ENCODE measurements at places on chromosomes 6 and 20. TPM values are rescaled to one million over a fixed set of nuclear protein-coding genes. Genes with fewer than 3 reads are reported as not detected.

DNA sequence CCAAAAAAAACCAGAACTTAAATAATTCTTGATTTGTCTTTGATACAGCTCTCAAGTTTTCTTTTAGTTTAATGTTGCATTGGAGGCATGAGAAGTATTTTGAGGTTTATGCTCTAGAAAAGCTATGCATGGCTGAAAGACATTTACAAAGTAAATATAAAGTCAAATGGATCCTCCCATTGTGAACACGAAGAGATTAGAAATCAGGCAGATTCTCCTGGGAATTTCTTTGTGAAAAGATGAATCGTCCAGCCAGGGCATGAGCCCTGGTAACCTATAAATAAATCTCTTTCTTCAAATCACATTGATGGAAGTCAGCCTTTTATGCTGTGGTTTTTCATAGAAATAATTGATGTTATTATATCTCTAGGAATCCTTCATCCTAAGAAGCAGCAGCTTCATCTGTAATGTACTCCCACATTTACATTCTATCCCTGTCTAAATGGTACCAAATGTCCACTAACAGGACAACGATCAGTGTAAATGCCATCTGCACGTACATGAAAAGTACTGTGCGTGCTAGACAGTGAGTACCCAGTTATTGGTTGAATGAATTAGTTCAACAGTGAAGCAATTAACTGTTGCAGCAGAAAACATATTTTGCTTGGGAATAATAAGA is 143.6 kb downstream of the ALDH8A1 start:
- DNase-seq, result no peak

GRCh38 chr6:134727081-134727480 is 222.8 kb downstream of the ALDH8A1 start:
- no peak for DNase-seq

DNA sequence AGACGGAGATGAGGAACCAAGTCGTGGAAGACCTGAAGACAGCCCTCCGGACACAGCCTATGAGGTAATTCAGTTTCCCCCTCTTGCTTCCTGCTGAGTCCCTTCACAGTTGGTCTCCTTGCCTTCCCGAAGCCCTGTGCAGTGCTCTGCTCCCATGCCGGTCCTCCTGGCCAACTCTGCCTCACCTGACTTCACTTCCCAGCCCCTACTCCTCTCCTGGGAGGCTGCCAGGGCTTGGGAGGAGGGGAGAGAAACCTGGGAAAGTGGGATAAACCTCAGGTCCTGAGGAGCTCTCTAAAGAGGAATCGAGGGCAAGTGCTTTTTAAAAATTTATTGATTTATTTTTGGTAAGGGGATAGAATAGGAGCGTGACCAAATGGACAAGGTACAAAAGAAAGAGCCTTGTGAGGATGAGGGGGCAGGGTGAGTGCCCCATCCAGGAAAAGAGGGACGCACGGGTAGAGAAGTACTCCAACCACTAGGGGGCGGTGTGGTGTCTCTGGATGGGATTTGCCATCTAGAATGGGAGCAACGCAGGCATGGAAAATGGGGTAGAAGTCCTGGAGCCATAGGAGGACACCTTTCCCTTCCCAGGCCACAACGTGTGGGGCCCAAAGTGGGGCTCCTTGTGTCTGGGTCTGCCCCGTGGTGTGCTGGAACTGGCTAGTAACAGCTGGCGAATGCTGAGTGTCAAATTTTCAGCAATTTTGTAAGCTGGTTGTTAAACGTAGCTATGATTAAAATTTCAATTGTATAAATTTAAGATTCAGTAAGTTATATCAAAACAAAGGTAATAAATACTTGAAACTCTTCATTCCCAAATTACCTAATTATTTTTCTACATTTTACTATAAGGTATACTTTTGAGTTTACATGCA is 69.0 kb downstream of the MOCS1 start:
- peak; percentile 74 for DNase-seq

DNA sequence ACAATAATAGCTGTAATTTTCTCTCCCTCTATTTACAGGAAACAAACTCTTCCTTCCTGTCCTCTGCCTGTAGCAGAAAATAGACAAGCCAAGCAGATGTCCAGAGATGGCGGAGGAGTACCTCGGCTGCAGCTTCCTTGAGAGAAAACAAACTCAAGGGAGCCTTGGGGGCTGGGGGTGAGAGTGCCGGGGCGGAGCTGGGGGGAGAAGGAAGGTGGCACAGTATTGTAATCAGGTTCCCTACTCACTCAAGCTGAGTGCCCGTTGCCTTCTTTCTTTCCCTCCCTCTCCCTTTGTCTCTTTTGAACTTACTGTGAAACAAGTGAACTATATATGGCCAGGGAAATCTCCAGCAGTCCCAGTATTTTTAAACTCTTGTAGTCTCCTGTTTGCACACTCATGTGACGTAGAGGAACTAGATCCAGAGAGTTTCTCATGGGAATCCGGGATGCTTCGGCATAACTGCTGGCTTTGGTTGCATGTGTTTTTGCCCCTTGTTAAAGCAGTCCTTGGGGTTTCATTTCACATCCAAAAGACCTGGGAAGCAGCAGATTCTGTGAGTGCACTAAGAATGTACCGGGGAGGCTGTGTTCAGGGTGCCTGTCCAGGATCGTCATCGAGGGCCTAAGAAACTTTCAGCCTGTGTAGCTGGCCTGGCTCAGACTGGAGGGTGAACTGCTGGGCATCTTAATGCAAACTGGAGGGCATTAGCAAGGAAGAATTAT is 44.6 kb upstream of the HDDC2 start:
- DNase-seq, result no peak

- DNase-seq, result no peak
Measured at GRCh38 chr6:84243240-84243639, 15.8 kb upstream of the CEP162 start.

DNA sequence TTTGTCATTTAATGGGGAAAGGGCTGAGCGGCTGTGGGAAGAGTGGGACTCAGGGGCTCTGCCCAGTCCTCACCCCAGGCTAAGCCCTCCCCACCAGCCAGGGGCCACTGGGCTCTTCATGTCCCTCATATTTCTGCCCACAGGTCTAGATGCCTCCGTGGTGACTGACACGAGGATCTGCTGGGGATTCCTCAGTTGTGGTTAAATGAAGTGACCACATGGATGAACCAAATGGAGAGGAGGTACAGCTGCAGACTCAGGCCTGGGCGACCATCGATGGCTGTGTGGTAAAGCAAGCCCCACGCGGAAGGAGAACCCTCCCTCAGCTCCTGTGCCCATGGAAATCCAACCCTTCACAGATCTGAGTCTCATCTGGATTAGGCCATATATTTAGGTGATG is 29.4 kb downstream of the RAET1L start:
- DNase-seq, result no peak

DNA sequence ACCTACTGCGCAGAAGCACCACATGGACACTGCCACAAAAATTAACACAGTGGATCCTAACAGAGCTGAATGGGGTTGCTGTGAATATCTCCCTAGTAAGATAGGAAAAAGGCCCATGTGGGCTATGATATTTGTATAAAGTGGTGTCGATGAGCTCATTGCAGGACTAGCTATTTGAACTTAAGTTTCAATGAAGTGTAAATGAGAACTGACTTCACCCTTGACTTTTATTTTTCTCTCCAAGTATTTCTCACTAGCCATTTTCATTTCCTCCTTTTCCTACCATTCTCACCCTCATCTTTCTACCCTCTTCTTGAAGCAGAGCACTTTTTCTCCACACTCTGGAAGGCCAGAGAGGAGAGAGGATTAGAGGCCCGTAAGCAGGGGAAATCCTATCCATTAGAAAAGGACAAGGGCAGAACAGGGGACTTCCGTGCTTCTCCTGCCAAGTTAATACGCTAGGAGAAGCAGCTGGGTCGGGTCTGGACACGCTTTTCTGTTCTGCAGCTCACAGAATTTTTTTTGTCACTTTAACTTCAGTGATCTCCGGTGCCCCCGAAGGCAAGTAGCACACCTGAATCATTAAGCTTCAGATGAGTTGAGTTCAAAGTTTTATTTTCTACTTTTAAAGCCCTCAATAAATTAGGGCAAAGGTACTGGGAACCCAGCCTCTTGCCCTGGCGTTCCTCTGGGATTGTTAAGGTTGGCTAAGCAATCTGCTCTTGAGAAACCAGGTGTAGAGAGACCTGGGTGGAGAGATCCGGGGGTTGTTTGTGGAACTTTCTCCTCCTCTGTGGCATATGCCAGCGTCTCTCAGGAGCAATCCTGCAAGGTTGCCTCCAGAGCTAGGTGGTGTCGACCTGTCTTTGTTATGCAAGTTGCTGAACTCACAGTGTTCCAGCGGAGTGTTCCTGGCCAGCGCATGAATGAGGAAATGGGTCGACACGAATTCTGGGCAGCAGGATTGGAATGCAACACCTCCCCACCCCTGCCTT is 56.2 kb upstream of the ARID1B start:
- peak; percentile 53 for DNase-seq

DNA sequence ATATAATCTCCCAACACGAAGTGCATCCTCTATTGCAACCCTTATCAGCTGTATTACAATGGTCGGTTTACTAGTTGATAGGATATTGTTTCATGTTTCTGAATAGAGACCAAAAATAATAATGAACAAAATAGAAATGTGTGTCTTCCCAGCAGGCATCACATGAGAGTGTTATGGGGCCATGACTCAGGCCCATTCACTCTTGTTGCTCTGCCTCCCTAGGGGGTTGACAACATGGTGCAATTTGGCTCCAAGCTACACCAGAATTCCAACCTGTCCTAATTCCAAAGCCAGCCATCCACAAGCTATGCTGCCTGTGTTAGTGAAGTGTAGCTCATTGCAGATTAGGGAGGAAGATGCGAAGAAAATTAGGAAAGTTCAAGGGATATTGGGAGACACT is 13.1 kb upstream of the SAYSD1 start:
- no peak for DNase-seq

DNA sequence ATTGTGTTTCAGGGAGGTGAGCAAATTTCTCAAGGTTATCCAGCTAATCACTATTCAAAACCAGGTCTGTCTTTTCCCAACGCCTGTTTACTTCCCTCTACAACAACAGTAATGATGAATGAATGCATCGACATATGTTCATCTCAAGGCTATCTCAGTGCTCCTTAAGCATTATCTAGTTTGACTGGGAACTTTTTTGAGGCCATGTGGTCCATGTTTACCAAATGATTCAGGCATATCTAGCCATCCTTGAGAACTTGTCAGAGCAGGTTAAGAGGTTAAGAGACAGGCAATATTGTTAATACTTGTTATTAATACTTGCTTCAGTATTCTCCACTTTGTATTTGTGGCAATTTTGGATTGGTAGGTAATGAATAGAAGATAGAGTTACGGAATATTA is 1038.4 kb upstream of the FLRT3 start:
- no peak for DNase-seq

- DNase-seq, result no peak
Measured at GRCh38 chr6:26358511-26358981, 6.5 kb upstream of the BTN3A2 start.

GRCh38 chr6:2396846-2397630 is 151.6 kb upstream of the GMDS start:
- DNase-seq, result peak; percentile 58

DNA sequence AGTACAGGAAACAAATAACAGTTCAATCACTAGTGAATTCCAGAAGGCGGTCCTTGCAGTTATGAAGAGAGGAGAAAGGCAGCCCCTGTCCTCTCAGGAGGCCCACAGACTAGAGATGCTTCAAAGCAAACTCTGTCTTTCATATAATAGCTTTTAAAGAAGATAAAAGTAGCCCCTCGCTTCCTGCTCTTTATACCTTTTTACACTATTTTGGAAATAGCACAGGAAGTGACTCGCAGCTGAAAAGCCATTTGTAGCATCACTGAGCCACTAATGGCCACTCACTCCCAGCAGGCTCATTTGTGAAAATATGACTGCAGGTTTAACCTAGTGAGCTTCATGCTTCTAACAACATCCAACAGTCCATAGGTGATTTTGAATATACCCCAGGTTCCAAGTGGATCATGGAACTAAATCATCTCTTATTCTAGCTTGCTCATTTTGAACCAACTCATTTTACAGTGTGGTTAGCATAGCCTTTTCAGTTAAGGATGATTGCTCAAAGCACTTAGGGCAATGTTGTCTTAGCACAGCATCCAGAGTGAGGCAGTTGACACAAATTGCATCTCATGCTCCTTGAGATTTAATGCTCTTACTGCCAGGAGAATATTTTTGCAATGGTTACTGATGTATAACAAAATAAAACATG is 136.0 kb upstream of the NRSN1 start:
- DNase-seq, result no peak

GRCh38 chr6:44074813-44075646 is 52.2 kb downstream of the MRPL14 start:
- DNase-seq, result no peak

GRCh38 chr6:95923518-95923917 is 92.3 kb upstream of the FUT9 start:
- no peak for DNase-seq

The OPRL1 gene
- total RNA-seq, result 2.3 TPM

The LY6G6F gene
- total RNA-seq, result not detected

The SAMD5 gene
- total RNA-seq, result 13.5 TPM

The PRDM13 gene
- total RNA-seq, result not detected

The SLC52A3 gene
- 0.16 TPM for total RNA-seq

The GGTLC1 gene
- total RNA-seq, result not detected

The MUC22 gene
- total RNA-seq, result not detected

The TMEM200A gene
- total RNA-seq, result 6.6 TPM

The MOXD1 gene
- total RNA-seq, result 2.9 TPM

The LRRC73 gene
- total RNA-seq, result 0.33 TPM

The OR12D3 gene
- total RNA-seq, result not detected
